ENCODE measurements at places on chromosomes 12 and 14. TPM values are rescaled to one million over a fixed set of nuclear protein-coding genes. Genes with fewer than 3 reads are reported as not detected.

DNA sequence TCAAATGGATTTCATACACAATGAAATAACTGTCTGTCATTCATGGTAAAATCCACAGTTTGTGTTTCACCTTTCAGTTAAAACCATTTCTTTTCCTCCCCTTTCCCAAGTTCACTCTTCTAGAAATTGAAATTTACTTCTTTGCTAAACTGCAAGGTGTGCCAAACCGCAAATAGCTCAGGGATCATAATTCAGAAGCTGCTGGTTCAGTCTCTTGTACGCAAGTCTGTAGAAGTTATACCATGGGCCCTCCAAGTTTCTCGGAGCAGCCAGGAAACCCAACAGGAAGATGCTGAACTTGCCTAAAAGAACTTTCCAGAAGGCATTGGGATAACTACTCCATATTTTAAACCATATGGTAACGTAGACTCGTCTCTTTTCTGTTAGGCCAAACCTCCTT is 268.9 kb downstream of the FLRT2 start:
- no peak overlapping the region for H3K27ac ChIP-seq
- no peaks in the 10 kb centered on the region for H3K4me1 ChIP-seq
- DNase-seq = no peak
- H3K27me3 ChIP-seq = peaks cover 1% of the 10 kb centered on the region
- no peaks in the 10 kb centered on the region for H3K36me3 ChIP-seq

DNA sequence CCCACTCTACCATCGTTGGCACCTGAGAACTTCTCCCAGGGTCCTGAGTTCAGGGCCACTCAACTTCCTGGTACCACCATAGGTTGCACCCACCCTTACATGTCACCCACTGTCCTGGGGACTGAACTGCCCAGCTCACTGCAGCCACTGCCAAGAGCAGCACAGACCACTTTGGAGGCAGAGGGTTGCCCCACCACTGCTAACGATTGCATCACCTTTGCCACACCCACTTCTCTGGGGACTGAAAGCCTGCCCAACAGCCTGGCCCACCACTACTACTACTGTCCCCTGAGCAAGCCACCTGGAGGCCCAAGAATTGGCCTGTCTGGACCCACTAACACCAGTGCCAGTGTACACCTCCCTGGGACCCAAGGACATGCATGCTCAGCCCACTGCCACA is 27.6 kb downstream of the CACNA2D4 start:
- no peak for DNase-seq
- H3K27ac ChIP-seq = no peak overlapping the region
- peaks cover 24% of the 10 kb centered on the region for H3K27me3 ChIP-seq
- no peak overlapping the region for H3K4me3 ChIP-seq
- no peaks in the 10 kb centered on the region for H3K36me3 ChIP-seq

- H3K27me3 ChIP-seq = peaks cover 18% of the 10 kb centered on the region
- H3K4me3 ChIP-seq = no peak overlapping the region
- no peak overlapping the region for H3K27ac ChIP-seq
These were observed 79.1 kb downstream of the CMKLR1 start for GRCh38 chr12:108260039-108260438.

DNA sequence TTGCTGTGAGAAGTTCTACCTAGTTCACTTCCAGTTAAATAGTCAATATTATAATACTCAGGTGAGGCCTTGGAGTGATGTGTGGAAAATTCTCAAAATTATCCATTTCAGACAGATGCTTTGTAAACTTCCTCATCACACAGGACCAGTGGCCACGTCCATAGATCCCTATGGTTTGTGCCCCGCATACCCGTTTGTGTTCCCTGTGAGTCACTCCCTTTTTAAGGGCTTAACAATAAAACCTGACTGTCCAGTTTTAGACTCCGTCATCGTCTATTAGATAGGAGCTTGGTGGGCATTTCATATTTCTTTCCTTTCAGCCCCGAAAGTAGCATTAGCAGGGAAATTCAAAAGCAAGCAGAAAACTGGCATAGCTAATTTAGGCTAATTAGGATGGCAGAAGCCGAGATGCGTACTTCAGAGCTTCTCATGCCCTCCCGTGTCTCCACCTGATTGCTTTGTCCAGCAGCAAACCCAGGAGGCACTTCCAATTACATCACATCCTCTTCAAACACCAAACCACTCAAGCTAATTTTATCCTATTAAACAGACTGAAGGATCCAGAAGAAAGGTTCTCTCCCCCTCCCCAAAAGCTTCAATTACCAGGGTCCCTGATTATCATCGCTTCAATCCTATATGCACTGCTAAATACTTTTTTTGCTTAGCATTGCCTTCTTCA is 186.6 kb upstream of the OTX2 start:
- H3K27ac ChIP-seq = no peak overlapping the region
- no peak for DNase-seq
- H3K36me3 ChIP-seq = no peaks in the 10 kb centered on the region
- peaks cover 15% of the 10 kb centered on the region for H3K27me3 ChIP-seq

GRCh38 chr14:100173353-100173752 is 13.9 kb upstream of the DEGS2 start:
- peaks cover 4% of the 10 kb centered on the region for H3K27me3 ChIP-seq
- no peaks in the 10 kb centered on the region for H3K36me3 ChIP-seq
- peaks cover 2% of the 10 kb centered on the region for H3K4me1 ChIP-seq
- DNase-seq = no peak

GRCh38 chr12:86117711-86118110 is 138.5 kb downstream of the MGAT4C start:
- no peaks in the 10 kb centered on the region for H3K4me1 ChIP-seq
- H3K4me3 ChIP-seq = no peak overlapping the region
- no peak overlapping the region for H3K27ac ChIP-seq
- DNase-seq = no peak
- no peaks in the 10 kb centered on the region for H3K36me3 ChIP-seq

DNA sequence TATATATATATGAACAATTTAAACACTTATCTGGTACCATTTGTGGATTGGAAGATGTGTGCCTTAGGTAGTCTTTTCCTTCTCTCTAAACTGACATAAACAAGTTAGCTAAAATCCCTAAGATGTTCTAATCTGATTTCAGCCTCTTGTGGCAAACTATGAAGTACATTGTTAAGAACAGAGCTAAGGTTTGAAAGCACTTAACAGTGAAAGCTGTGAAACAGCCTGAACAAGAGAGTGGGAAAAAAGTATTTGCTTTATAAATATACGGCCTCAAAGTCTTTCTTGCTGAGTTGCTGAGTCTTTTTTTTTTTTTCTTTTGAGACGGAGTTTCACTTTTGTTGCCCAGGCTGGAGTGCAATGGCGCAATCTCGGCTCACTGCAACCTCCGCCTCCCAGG is 53.7 kb upstream of the PELI2 start:
- H3K36me3 ChIP-seq = no peaks in the 10 kb centered on the region
- peaks cover 2% of the 10 kb centered on the region for H3K27me3 ChIP-seq
- H3K27ac ChIP-seq = no peak overlapping the region
- DNase-seq = no peak

DNA sequence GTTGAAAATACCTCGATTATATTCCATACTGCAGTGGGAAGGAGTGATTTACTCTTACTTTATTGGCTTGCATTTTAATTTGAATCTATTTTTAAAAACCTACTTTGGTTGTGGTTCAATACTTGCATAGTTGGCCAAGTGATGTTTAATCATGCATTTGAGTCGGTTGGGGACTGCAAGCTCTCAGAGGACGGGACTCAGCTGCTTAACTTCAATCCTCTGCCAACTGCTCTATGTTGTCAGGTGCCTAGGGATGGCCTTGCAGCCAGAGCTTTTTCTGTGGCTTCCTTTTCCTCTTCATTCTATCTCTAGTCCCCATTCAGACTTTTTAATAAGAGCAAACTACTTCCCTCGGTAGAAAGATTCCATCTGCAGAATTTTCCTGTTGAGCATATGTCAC is 53.4 kb upstream of the KRR1 start:
- H3K27me3 ChIP-seq = peaks cover 15% of the 10 kb centered on the region
- no peak overlapping the region for H3K27ac ChIP-seq
- no peaks in the 10 kb centered on the region for H3K36me3 ChIP-seq
- H3K4me3 ChIP-seq = no peak overlapping the region
- no peaks in the 10 kb centered on the region for H3K4me1 ChIP-seq

GRCh38 chr12:121712190-121712460 is 427 bp upstream of the TMEM120B start:
- peaks cover 8% of the 10 kb centered on the region for H3K4me1 ChIP-seq
- H3K36me3 ChIP-seq = no peaks in the 10 kb centered on the region
- no peak for DNase-seq
- peak overlapping the region; percentile 87 for H3K4me3 ChIP-seq

DNA sequence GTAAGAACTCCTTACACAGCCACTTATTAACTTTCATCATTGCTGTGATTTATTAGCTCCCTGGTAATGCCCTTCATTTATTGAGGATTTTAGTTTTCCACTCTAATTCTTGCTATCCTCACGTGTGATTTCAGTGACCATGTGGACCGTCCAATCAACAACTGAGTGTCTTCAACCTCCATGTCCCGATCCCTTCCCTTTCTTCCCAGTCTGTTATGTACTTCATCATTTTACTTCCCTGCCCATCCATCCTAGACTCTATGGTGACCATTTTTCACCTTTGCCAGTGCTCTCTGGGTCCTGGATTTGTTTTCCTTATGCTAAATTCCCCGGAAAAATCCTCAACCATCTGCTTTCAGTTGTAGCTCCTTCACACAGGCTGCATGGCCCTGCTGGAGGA is 111.0 kb downstream of the MSRB3 start:
- H3K27ac ChIP-seq = no peak overlapping the region
- no peaks in the 10 kb centered on the region for H3K36me3 ChIP-seq
- peaks cover 11% of the 10 kb centered on the region for H3K27me3 ChIP-seq
- H3K4me1 ChIP-seq = no peaks in the 10 kb centered on the region

- no peak overlapping the region for H3K27ac ChIP-seq
- no peaks in the 10 kb centered on the region for H3K27me3 ChIP-seq
- H3K36me3 ChIP-seq = no peaks in the 10 kb centered on the region
- no peak for DNase-seq
- no peak overlapping the region for H3K4me3 ChIP-seq
These were observed 27.4 kb downstream of the PALS1 start for GRCh38 chr14:67268426-67269150.

DNA sequence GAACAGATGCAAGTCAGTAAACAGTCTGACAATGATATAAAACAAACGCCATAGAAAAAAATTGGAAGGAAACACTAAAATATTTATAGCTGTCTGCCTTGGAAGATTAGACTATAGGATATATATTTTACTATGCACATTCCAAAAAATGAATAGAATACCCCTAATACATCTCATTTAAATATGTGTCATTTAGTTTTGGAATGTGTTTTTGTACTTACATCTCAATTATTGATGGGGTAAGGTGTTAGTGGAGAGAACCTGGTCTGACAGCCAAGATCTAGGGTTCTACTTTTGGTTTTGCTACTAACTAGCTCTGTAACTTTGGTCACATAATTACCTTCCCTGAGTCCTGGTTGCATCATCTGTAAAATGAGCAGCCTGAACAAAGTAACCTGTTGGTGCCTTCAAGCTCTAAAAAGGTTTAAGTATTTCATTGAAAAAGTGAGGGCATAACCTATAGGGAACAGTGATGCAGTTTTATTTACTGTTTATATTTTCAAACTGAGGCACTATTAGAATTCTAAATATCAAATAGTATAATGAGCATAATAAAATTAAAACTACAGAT is 28.6 kb upstream of the SLC6A13 start:
- H3K27me3 ChIP-seq = no peaks in the 10 kb centered on the region
- DNase-seq = no peak
- H3K27ac ChIP-seq = no peak overlapping the region
- H3K4me1 ChIP-seq = peaks cover 29% of the 10 kb centered on the region
- peaks cover 31% of the 10 kb centered on the region for H3K36me3 ChIP-seq
- no peak overlapping the region for H3K4me3 ChIP-seq

DNA sequence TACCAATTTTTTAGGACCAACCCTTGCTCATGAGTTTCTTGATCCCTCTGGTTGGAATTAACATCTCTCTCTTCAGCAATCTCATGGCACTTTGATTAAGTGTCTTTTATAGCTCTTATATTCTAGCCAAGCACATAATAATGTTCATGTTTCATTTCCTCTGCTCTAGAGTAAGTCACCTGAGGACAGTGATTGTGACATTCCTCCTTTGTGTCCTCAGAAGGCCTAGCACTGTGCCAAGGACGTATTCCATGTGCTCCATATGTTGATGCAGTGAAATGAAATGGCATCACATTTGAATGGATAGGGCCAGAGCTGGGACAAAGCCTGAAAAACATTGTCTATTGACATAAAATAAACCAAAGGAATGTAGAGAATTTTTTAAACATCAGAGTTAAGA is 322.8 kb upstream of the PRICKLE1 start:
- peaks cover 3% of the 10 kb centered on the region for H3K27me3 ChIP-seq
- no peak overlapping the region for H3K4me3 ChIP-seq
- H3K4me1 ChIP-seq = no peaks in the 10 kb centered on the region
- no peak for DNase-seq

DNA sequence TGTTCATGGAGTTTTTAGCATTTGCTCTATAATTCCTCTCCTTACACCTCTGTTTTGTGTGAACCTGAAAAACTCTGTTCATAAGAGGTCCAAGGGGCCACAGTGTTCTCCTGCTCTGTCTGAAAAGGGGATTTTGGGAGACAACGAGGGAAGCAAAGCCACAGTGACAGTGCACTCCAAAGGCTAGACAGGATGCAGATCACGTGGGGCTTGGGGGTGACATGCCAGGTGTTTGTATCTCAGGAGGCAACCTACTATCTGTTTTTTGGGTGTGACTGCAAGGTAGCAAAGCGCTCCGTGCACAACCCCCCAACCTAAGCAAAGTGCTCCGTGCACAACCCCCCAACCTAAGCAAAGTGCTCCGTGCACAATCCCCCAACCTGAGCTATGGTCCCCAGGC is 5.1 kb upstream of the CHD4 start:
- no peaks in the 10 kb centered on the region for H3K27me3 ChIP-seq
- peak overlapping the region; percentile 88 for H3K27ac ChIP-seq
- no peaks in the 10 kb centered on the region for H3K36me3 ChIP-seq
- H3K4me1 ChIP-seq = peaks cover 44% of the 10 kb centered on the region
- DNase-seq = peak; percentile 32
- H3K4me3 ChIP-seq = peak overlapping the region; percentile 72

DNA sequence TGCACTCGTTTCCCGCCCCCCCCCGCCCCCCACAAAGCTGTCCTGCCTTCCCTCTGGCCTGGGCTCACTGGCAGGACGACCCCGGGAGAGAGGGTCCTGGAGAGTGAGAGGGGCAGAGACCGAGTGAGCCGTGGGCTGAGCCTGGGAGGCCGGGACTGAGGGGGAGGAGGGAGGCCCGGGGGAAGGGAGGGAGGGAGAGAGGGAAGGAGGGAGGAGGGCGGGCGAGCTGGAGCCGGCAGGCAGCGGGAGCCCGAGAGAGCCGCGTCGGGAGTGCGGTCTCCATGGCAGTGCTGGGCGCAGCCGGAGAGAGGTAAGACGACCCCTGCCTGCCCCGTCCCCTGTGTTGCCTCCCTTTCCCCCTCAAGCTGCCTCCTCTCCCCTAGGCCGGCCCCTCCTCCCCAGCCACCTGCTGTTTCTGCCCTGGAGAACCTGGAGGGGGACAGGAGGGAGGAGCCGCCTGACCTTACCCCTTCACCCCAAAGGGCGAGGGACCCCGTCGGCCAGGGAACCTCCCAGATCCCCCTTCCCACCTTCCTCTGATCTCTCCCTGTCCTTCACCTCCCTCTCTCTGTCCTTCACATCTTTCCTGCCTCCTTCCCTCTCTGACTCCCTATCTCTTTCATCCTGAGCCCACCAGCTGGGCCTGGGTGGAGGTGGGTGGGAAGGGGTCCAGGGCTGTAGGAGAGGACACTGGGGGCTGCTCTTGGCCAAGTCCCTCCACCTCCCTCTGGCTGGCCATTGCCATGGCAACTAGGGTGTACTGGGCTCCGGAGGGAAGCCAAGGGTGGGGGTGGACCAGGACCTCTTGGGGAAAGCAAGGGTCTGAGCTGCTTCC is at the start of gene GPR162:
Gene GPR162 (plus strand): TSS at position 231 of the 835 bp plus-strand sequence. CDS start 2,078 bp downstream, outside the sequence.
- peak within 1 kb of the TSS; percentile 70 for H3K4me3 ChIP-seq
- H3K36me3 ChIP-seq = no peaks in the 10 kb centered on the region
- H3K27me3 ChIP-seq = peaks cover 41% of the 10 kb centered on the region
- peak within 1 kb of the TSS; percentile 80 for H3K27ac ChIP-seq
- DNase-seq = no peak
- H3K4me1 ChIP-seq = peaks cover 16% of the 10 kb centered on the region

Gene KCNJ8
- polyA plus RNA-seq = not detected

Gene AQP6
- polyA plus RNA-seq = not detected

Gene SERPINA6
- polyA plus RNA-seq = not detected
